CD14-positive monocyte (primary cell): ENCODE measurements at places on chromosomes 6 and 20. TPM values are rescaled to one million over a fixed set of nuclear protein-coding genes. Genes with fewer than 3 reads are reported as not detected.

GPX5 gene
- not detected for polyA plus RNA-seq

OR12D3 gene
- not detected for polyA plus RNA-seq

AVP gene
- not detected in 2 replicates for polyA plus RNA-seq

- H3K27me3 ChIP-seq = no peaks in the 10 kb centered on the region
- no peak overlapping the region for H3K27ac ChIP-seq
- H3K36me3 ChIP-seq = no peaks in the 10 kb centered on the region
- H3K4me3 ChIP-seq = no peak overlapping the region
- H3K4me1 ChIP-seq = peaks cover 8% of the 10 kb centered on the region
- DNase-seq = no peak
Observed at GRCh38 chr6:56730663-56731529, 88.2 kb upstream of the DST start.

- no peak overlapping the region for H3K27ac ChIP-seq
- no peak for DNase-seq
- H3K4me3 ChIP-seq = no peak overlapping the region
- no peaks in the 10 kb centered on the region for H3K4me1 ChIP-seq
Observed at GRCh38 chr6:110392727-110393126, 22.6 kb downstream of the DDO start.

GRCh38 chr6:94417363-94417762 lies 998.0 kb upstream of the EPHA7 start:
- no peaks in the 10 kb centered on the region for H3K36me3 ChIP-seq
- DNase-seq = no peak
- no peak overlapping the region for H3K4me3 ChIP-seq
- no peak overlapping the region for H3K27ac ChIP-seq

- H3K4me1 ChIP-seq = no peaks in the 10 kb centered on the region
- H3K27ac ChIP-seq = no peak overlapping the region
- no peaks in the 10 kb centered on the region for H3K36me3 ChIP-seq
- DNase-seq = no peak
- no peaks in the 10 kb centered on the region for H3K27me3 ChIP-seq
Observed at GRCh38 chr6:147170269-147170668, 33.9 kb upstream of the STXBP5 start.

DNA sequence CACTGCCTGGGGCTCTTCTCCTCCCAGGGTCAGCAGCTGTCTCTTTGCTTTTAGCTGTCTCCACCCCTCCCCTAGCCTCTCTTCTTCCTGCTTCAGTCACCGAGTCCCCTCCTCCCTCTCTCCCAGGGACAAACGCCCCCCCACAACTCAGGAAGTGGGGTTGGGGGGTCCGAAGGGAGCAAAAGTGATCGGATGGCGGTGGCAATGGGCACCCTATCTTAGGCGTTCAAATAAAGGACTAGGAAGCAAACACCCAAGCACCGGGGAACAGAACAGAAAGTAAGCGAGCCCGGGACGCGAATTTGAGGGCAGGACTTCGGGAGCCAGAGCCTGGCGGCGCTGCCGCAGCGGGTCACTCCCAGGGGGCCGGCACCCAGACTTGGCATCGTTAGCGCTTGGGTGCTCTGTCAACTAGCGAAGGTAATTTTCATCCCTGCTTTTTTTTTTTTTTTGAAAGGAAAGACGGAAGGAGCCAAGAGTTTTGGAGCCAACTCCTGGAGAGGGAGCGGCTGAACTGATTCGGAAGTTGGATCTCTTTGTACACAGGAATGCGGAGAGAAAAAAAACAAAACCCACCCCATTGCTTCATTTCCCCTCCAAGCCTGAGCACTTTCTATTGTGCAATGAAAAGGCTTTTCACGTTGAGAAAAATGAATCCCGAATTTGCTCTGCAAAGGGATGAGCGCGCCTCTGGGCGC lies 815 bp upstream of the ITPR3 start:
- peaks cover 31% of the 10 kb centered on the region for H3K27me3 ChIP-seq

DNA sequence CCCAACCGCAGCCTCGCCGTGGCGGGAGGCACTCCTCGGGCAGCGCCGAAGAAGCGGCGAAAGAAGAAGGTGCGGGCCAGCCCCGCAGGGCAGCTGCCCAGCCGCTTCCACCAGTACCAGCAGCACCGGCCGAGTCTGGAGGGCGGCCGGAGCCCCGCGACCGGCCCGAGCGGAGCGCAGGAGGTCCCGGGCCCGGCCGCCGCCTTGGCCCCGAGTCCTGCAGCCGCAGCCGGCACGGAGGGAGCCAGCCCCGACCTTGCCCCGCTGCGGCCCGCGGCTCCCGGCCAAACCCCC lies 525 bp downstream of the PNRC1 start:
- no peaks in the 10 kb centered on the region for H3K27me3 ChIP-seq
- H3K4me1 ChIP-seq = peaks cover 36% of the 10 kb centered on the region
- H3K36me3 ChIP-seq = peaks cover 32% of the 10 kb centered on the region
- no peak for DNase-seq

EPPIN gene
- not detected for polyA plus RNA-seq

DNA sequence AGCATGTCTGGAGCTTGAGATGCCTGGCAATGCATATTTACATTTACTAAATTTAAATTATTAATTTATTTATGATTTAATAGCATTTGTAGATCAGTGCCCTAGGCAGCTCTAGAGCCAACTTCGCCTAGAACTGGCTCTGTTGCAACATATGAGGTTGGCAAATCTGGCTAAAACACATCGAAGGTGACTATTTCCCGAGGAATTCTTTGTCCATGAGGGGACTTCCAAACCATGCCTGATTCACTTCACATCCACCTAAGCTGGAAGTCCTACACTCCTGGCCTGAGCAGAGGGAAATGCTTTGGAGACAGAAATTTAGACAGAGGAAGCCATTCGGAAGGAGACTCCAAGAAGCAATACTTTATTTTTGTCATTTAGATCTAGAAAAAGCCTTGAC lies 211.0 kb upstream of the ARG1 start:
- no peaks in the 10 kb centered on the region for H3K36me3 ChIP-seq
- H3K4me1 ChIP-seq = no peaks in the 10 kb centered on the region
- H3K27me3 ChIP-seq = no peaks in the 10 kb centered on the region

GRCh38 chr20:2042400-2042799 lies 48.5 kb upstream of the PDYN start:
- no peak overlapping the region for H3K4me3 ChIP-seq
- peaks cover 8% of the 10 kb centered on the region for H3K27me3 ChIP-seq
- no peaks in the 10 kb centered on the region for H3K4me1 ChIP-seq
- no peaks in the 10 kb centered on the region for H3K36me3 ChIP-seq

GRCh38 chr20:13060327-13060726 lies 51.6 kb downstream of the SPTLC3 start:
- H3K27ac ChIP-seq = no peak overlapping the region
- H3K4me3 ChIP-seq = no peak overlapping the region
- no peaks in the 10 kb centered on the region for H3K4me1 ChIP-seq
- no peaks in the 10 kb centered on the region for H3K36me3 ChIP-seq

- H3K4me1 ChIP-seq = no peaks in the 10 kb centered on the region
- H3K27me3 ChIP-seq = no peaks in the 10 kb centered on the region
- no peak overlapping the region for H3K4me3 ChIP-seq
- no peak for DNase-seq
Observed at GRCh38 chr6:131410785-131411184, 162.2 kb upstream of the ARG1 start.

- no peak for DNase-seq
- H3K36me3 ChIP-seq = no peaks in the 10 kb centered on the region
- no peak overlapping the region for H3K4me3 ChIP-seq
- H3K27me3 ChIP-seq = peaks cover 3% of the 10 kb centered on the region
- peaks cover 3% of the 10 kb centered on the region for H3K4me1 ChIP-seq
Observed at GRCh38 chr6:148573922-148574321, 172.9 kb upstream of the UST start.

- no peaks in the 10 kb centered on the region for H3K36me3 ChIP-seq
- peak overlapping the region; percentile 90 for H3K27ac ChIP-seq
- DNase-seq = peak; percentile 91
Observed at GRCh38 chr6:14711056-14711703, 534.7 kb upstream of the JARID2 start.

DNA sequence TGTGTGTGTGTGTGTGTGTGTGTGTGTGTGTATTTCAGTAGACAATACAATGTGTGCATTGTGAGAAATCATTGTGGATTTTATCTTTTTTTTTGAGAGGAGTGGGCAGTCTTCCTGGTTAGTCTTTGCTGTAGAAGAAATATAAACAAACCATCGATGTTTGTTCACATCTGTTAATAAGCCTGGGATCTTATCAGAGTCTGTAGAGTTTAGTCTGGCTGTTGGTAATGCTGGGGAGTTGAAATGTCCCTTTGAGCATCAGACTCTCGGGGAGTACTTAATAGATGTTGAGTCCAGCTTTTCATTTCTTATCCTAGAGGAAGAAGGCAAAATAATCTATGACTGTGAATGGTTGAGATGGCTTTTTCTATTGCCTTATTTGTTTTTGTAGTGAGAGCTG lies 96.6 kb upstream of the SUPT3H start:
- no peak overlapping the region for H3K27ac ChIP-seq
- no peak for DNase-seq

DNA sequence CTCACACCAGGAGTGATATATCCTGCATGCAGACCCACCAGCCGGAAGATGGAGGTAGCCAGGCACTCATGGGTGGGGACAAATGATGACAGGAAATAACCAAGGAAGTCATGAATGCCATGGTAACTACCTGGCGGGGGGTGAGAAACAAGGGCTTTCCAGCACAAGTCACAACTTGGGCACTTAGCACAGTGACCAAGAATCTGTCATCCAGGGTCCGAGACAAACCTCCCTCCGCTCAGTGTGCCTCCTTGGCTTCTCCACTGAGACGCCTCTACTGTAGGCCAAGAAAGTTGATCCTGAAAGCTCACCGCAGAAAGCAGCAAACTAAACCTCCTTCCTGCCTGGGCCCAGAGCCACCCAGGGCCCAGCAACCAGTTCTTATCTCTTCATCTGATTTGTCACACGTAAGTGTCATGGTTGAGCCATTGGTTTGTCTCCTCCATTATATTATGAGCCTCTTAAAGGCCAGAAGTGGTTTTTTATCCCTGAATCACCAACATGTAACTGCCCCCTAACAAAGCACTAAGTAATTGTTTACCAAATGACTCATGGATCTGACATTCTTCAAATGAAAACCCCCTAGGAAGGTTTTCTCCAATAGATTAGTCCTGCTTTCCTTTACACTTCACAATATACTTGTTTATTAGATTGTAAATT lies 84.3 kb upstream of the TAB2 start:
- peak; percentile 26 for DNase-seq
- H3K27me3 ChIP-seq = no peaks in the 10 kb centered on the region
- H3K27ac ChIP-seq = no peak overlapping the region
- peaks cover 64% of the 10 kb centered on the region for H3K4me1 ChIP-seq

SLC17A2 gene
- not detected for polyA plus RNA-seq

KIF25 gene
- polyA plus RNA-seq = not detected

DNA sequence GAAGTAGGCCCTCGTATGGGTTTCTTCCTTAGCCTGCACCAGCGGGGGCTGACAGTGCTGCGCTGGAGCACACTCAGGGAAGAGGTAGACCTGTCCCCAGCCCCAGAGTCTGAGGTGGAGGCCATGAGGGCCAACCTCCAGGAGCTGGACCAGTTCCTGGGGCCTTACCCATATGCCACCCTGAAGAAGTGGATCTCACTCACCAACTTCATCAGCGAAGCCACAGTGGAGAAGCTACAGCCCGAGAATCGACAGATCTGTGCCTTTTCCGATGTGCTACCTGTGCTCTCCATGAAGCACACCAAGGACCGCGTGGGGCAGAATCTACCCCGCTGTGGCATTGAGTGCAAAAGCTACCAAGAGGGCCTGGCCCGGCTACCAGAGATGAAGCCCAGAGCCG lies 3.8 kb downstream of the AAR2 start:
- H3K27me3 ChIP-seq = no peaks in the 10 kb centered on the region
- no peak for DNase-seq
- H3K36me3 ChIP-seq = peaks cover 50% of the 10 kb centered on the region
- H3K4me1 ChIP-seq = peaks cover 20% of the 10 kb centered on the region
- no peak overlapping the region for H3K4me3 ChIP-seq
- no peak overlapping the region for H3K27ac ChIP-seq

EDN3 gene
- polyA plus RNA-seq = not detected

CYP39A1 gene
- not detected for polyA plus RNA-seq

DNA sequence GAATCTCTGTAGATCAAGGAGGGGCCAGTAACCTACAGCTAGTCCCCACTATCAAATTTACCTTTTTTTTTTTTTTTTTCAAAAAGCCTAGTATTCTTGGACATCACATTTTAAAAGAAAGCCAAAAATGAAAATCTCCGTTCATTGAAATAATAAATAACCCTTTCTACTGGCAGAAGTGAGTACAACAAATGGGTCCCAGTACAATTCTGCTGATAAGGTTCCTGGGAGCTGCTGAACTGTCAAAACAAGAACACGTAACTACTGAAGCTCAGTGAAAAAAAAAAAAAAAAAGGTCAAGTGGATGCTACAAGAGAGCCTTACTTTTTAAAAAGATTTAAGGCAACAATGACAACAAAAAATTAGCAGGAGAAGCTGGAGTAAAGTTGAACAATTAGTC lies 464.9 kb downstream of the EPM2A start:
- H3K36me3 ChIP-seq = no peaks in the 10 kb centered on the region
- H3K27me3 ChIP-seq = no peaks in the 10 kb centered on the region
- H3K27ac ChIP-seq = no peak overlapping the region
- no peaks in the 10 kb centered on the region for H3K4me1 ChIP-seq
- no peak overlapping the region for H3K4me3 ChIP-seq

GRCh38 chr6:43710576-43710975 lies 23.0 kb upstream of the MRPS18A start:
- H3K27me3 ChIP-seq = peaks cover 8% of the 10 kb centered on the region
- DNase-seq = no peak
- no peak overlapping the region for H3K4me3 ChIP-seq
- no peaks in the 10 kb centered on the region for H3K36me3 ChIP-seq
- H3K4me1 ChIP-seq = peaks cover 34% of the 10 kb centered on the region
- no peak overlapping the region for H3K27ac ChIP-seq

DNA sequence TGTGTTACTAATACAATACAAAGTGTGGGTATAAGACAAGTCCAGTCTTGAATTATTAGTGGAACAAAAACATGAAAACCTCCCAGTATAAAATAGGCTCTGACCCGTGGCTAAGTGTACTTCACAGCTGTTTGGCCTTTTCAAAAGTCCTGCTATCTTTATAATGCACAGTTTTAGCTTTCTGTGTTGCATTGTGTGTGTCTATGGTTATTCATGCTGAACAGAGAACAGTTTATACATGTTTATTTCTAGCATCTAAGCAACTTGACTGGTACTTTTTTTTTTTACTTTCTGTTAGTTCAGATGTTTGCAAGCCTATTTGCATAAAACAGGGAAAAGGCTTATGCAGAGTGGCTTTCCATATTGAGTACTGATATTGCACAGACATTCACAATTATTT lies 119.2 kb upstream of the CCN2 start:
- no peaks in the 10 kb centered on the region for H3K4me1 ChIP-seq
- no peak overlapping the region for H3K27ac ChIP-seq
- H3K4me3 ChIP-seq = no peak overlapping the region
- DNase-seq = no peak
- H3K36me3 ChIP-seq = no peaks in the 10 kb centered on the region
- H3K27me3 ChIP-seq = no peaks in the 10 kb centered on the region

- DNase-seq = no peak
- no peaks in the 10 kb centered on the region for H3K27me3 ChIP-seq
- H3K36me3 ChIP-seq = no peaks in the 10 kb centered on the region
- H3K4me1 ChIP-seq = peaks cover 44% of the 10 kb centered on the region
Observed at GRCh38 chr6:34663371-34663770, 33.2 kb downstream of the ILRUN start.

MACROD2 gene
- polyA plus RNA-seq = not detected
